ENCODE measurements at places on chromosomes 16 and 17. TPM values are rescaled to one million over a fixed set of nuclear protein-coding genes. Genes with fewer than 3 reads are reported as not detected.

DNA sequence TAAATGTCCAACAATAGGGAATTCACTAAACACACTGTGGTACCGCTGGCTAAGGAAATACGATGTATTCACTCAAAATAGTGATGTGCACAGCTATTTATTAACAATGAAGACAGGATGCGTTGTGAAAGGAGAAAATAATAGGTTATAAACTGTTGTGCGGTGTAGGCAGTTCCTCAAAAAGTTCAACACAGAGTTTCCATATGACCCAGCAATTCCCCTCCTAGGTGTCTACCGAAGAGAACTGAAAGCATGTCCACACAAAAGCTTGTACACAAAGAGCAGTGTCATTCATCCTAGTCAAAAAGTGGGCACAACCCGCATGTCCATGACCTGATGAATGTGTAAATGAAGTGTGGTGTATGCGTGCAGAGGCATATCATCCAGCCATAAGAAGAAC, 1.2 kb upstream of the CES1 start:
- H3K4me3 ChIP-seq, result no peak overlapping the region
- H3K36me3 ChIP-seq, result no peaks in the 10 kb centered on the region
- H3K27ac ChIP-seq, result no peak overlapping the region
- H3K27me3 ChIP-seq, result no peaks in the 10 kb centered on the region

- no peak overlapping the region for H3K4me3 ChIP-seq
- H3K36me3 ChIP-seq, result no peaks in the 10 kb centered on the region
- H3K4me1 ChIP-seq, result no peaks in the 10 kb centered on the region
Observed at GRCh38 chr17:40203131-40203530, 16.0 kb upstream of the WIPF2 start.

GRCh38 chr17:59431601-59432000, 100.1 kb downstream of the YPEL2 start:
- no peaks in the 10 kb centered on the region for H3K4me1 ChIP-seq
- no peak for DNase-seq
- no peaks in the 10 kb centered on the region for H3K36me3 ChIP-seq
- no peak overlapping the region for H3K27ac ChIP-seq

AKAP10 gene
- total RNA-seq, result 24.9 TPM

DNA sequence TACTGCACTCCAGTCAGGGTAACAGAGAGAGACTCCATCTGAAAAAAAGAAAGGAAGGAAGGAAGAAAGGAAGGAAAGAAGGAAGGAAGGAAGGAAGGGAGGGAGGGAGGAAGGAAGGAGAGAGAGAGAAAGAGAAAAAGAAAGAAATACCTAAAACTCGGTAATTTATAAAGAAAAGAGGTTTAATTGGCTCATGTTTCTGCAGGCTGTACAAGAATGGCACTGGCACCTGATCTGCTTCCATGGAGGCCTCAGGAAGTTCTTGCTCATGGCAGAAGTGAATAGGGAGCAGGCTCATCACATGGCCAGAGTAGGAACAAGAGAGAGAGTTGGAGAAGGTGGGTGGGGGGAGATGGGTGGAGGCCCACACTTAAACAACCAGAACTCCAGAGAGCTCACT, 215.2 kb upstream of the IRX3 start:
- H3K4me3 ChIP-seq, result no peak overlapping the region
- no peak overlapping the region for H3K27ac ChIP-seq
- DNase-seq, result no peak
- H3K4me1 ChIP-seq, result peaks cover 3% of the 10 kb centered on the region

DNA sequence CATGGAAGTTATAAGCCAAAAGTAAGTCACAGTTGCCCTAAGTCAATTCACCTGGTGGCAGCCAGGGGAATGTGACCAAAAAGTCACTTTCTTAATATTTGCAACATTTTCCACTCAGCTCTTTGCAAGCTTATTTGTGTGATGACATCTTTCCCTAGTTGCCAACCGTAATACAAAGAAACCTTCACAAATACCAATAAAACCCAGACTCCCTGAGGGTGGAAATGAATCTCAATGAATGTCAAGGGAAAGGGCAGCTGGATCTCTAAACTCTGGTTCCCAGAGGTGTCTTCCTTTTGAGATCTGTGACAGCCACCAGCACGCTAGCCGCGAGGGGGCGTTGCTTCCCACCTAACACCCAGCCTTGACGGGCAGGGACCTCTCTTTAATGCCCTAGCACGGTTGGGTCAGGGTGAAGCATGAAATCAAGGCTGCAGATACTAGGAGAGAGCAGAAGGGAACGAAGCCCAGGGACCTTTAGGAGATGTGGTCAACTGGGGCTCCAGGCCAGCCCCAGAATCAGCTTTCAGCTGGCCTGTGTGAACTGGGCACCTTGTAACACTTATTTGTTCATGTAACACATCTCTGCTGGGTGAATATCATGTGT, 82.2 kb downstream of the CMC2 start:
- H3K4me1 ChIP-seq, result no peaks in the 10 kb centered on the region
- no peak overlapping the region for H3K4me3 ChIP-seq
- no peaks in the 10 kb centered on the region for H3K27me3 ChIP-seq
- no peaks in the 10 kb centered on the region for H3K36me3 ChIP-seq
- DNase-seq, result peak; percentile 66

GRCh38 chr17:42403150-42403549, 14.9 kb upstream of the STAT3 start:
- no peak overlapping the region for H3K4me3 ChIP-seq
- no peak for DNase-seq
- H3K27ac ChIP-seq, result 0 out of 2 replicates have a peak overlapping the region, but pooled peaks have one; percentile 26
- H3K4me1 ChIP-seq, result peaks cover 11% of the 10 kb centered on the region
- no peaks in the 10 kb centered on the region for H3K27me3 ChIP-seq
- H3K36me3 ChIP-seq, result peaks cover 7% of the 10 kb centered on the region

GRCh38 chr17:27413315-27413714, 42.9 kb upstream of the KSR1 start:
- no peak overlapping the region for H3K27ac ChIP-seq
- no peaks in the 10 kb centered on the region for H3K4me1 ChIP-seq
- DNase-seq, result no peak
- H3K36me3 ChIP-seq, result no peaks in the 10 kb centered on the region
- no peaks in the 10 kb centered on the region for H3K27me3 ChIP-seq

DNA sequence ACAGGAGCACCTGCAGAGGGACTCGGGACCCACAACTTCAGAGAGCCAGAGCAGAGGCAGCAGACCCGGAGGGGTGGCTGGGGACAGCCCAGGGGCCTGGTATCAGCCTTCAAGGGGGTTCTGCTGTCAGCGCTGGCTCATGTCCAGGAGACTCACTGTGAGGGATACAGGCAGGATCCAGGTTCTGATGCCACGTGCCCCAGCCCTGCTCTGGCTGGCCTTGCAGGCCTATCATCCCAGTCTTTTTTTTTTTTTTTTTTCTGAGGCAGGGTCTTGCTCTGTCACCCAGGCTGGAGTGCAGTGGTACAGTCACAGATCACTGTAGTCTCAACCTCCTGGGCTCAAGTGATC, 9.0 kb upstream of the MTSS2 start:
- DNase-seq, result no peak
- no peak overlapping the region for H3K27ac ChIP-seq
- no peaks in the 10 kb centered on the region for H3K27me3 ChIP-seq
- H3K4me1 ChIP-seq, result peaks cover 5% of the 10 kb centered on the region
- H3K36me3 ChIP-seq, result no peaks in the 10 kb centered on the region

OTOP2 gene
- not detected for total RNA-seq

GGNBP2 gene
- 35.8 TPM for total RNA-seq

DNA sequence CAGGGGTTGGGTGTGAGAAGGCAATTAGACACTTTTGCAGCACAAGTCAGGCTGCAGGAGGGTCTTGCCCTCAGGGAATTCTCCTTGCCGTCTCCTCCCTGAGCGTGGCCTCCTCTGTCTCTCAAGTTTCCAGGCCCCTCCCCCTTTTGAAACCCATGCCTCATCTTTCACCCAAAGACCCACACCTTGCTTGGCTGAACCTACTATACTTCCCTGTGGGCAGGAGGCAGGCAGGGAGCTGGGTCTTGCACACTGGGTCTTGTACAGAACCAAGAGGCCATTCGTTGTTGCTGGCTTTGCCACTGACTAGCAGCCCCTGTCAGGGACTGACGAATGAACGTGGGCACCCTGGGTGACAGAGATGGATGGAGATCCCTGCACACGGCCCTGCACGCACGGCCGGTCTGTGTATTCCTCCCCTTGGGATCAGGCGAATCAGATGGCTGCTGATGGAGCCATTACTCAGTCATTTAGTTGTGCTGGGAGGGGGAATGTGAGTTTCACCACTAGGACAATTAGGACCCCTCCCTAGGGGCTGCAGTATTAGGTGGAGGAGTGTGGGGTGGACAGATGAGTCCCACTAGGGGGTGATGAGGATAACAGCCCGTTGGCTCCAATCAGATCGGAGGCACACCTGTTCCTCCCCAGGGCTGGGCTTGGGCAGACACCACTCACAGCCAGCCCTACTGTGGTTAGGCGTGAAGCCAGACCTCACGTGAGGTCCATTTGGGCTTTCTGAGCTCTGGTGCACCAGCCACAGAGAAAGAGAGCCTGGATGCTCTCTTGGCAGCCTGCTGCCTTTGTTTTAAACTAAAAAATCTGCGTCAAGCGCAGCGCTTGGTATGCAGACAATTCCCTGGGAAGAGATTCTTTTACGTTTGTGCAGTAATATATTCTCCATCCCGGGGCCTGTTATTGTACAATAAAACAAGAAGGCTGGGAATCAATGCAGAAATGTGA, 167.7 kb upstream of the WSCD1 start:
- H3K36me3 ChIP-seq, result no peaks in the 10 kb centered on the region
- H3K27ac ChIP-seq, result no peak overlapping the region
- H3K4me1 ChIP-seq, result peaks cover 11% of the 10 kb centered on the region
- DNase-seq, result no peak

DNA sequence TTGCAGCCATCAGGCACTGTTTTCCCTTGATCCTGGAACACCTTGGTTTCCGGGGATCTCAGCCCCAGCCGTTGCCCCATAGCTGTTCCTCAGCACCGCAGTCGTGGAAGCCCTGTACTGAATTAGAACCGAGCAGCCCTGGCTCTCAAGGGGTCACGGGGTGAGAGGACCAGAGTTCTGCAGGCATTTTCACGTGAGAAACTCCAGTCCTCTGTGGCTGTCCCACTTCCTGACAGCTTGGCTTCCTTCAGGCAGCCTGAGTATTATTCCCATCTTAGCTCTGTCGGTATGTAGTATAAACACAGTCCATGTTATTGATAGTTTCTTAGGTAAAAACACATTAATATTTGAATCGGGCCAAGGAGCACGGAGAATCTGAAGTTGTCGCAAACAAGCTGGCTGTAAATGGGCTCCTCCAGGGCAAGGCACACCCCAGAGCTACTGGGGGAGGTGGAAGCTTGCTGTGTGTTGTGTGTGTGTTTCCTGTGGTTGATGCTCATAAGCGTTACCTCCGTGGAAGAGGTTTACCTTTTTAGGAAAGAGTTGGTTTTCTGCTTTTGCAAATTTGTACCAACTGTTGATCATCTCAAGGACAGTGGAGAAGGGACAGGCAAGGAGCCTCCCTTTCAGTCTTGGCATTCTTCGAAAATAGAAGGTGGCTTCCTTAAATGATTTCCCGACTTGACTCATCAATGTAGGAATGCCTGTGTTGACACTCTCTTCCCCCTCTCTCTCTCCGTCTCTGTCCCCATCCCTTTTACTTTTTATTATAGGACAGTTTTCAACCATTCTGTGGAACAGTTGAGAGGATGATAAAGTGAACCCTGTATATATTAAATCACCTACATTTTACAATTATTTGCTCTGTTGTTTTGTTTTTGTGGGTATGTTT, 208.9 kb upstream of the CHMP6 start:
- H3K4me1 ChIP-seq, result peaks cover 9% of the 10 kb centered on the region
- DNase-seq, result no peak
- H3K4me3 ChIP-seq, result no peak overlapping the region
- no peaks in the 10 kb centered on the region for H3K27me3 ChIP-seq

GRCh38 chr16:47142821-47143676, 696 bp downstream of the NETO2 start:
- peak overlapping the region; percentile 73 for H3K4me3 ChIP-seq
- no peaks in the 10 kb centered on the region for H3K36me3 ChIP-seq
- peaks cover 31% of the 10 kb centered on the region for H3K27me3 ChIP-seq
- H3K27ac ChIP-seq, result no peak overlapping the region
- DNase-seq, result peak; percentile 91
- no peaks in the 10 kb centered on the region for H3K4me1 ChIP-seq

ABAT gene
- 8.9 TPM for total RNA-seq

GRCh38 chr16:89982318-89982717, 33.8 kb downstream of the DEF8 start:
- DNase-seq, result no peak
- no peak overlapping the region for H3K27ac ChIP-seq
- H3K4me3 ChIP-seq, result no peak overlapping the region
- H3K27me3 ChIP-seq, result no peaks in the 10 kb centered on the region

TMEM238L gene
- not detected for total RNA-seq

TNFSF13 gene
- 2.1 TPM for total RNA-seq

GRCh38 chr16:2739625-2740430, 12.6 kb upstream of the SRRM2 start:
- H3K4me3 ChIP-seq, result no peak overlapping the region
- H3K27ac ChIP-seq, result no peak overlapping the region
- no peak for DNase-seq
- H3K36me3 ChIP-seq, result no peaks in the 10 kb centered on the region
- H3K27me3 ChIP-seq, result no peaks in the 10 kb centered on the region

GRCh38 chr16:50924759-50925545, 183.1 kb downstream of the CYLD start:
- no peaks in the 10 kb centered on the region for H3K4me1 ChIP-seq
- H3K27me3 ChIP-seq, result no peaks in the 10 kb centered on the region
- DNase-seq, result no peak

SLC13A2 gene
- not detected for total RNA-seq

AFMID gene
- total RNA-seq, result 54.8 TPM

TNS4 gene
- total RNA-seq, result 0.20 TPM

- no peak for DNase-seq
- H3K27ac ChIP-seq, result no peak overlapping the region
- H3K27me3 ChIP-seq, result no peaks in the 10 kb centered on the region
- no peak overlapping the region for H3K4me3 ChIP-seq
- peaks cover 8% of the 10 kb centered on the region for H3K4me1 ChIP-seq
Observed at GRCh38 chr16:57859331-57859730, 57.0 kb upstream of the KIFC3 start.

FKBP10 gene
- 173 TPM for total RNA-seq

- H3K4me3 ChIP-seq, result no peak overlapping the region
- no peaks in the 10 kb centered on the region for H3K27me3 ChIP-seq
- DNase-seq, result no peak
Observed at GRCh38 chr16:57516176-57516725, 20.1 kb downstream of the CCDC102A start.

DNA sequence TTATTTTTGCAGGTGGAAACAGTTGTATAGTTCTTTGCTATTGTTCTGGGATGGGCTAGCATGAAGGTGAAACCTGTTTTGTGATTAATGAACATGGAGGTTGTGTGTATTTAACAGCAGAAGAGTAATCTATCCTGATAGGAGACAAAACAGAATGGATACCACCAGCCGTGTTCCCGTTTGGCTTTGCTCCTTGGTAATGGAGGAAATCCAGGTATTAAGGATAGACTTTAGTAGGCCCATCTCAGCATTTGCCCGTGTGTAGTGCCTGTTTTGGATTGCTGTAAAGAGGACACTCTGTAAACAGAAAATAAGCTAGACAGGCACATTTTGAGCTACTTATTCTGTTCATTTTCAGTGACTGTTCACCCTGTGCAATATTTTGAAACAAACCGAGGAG, 215.1 kb downstream of the RBFOX1 start:
- H3K4me3 ChIP-seq, result no peak overlapping the region
- H3K4me1 ChIP-seq, result peaks cover 3% of the 10 kb centered on the region
- H3K27me3 ChIP-seq, result no peaks in the 10 kb centered on the region
- H3K27ac ChIP-seq, result no peak overlapping the region
- H3K36me3 ChIP-seq, result no peaks in the 10 kb centered on the region

GRCh38 chr16:81544261-81544660, 99.7 kb downstream of the CMIP start:
- DNase-seq, result no peak
- no peaks in the 10 kb centered on the region for H3K27me3 ChIP-seq

- H3K27ac ChIP-seq, result no peak overlapping the region
- H3K36me3 ChIP-seq, result no peaks in the 10 kb centered on the region
Observed at GRCh38 chr17:37818689-37819088, 73.8 kb upstream of the HNF1B start.
